ENCODE measurements at places on chromosomes 2 and 18.
A peak's percentile ranks its signal among the peaks of the same experiment; 100 is the strongest.

GRCh38 chr2:20615068-20615465 is 35.8 kb downstream of the HS1BP3 start:
- DNase-seq, result no peak

DNA sequence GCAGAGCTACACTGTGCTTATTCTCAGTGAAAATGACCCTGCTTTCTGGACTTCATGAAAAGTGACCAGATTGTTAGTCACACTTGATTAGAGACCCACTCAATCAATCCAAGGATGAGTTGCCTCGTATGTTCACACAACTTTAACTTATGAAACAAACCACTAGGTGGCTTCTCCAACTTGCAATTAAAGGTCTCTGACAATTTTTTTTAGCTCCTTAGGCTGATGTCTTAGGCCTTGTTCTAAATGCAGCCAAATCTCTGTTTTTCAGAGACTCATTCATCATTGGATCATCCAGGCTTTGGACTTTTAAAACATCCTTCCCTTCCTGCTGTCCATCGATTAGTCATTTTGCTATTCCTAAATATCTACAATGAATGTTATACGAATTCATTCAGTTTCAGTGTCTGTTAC is 63.4 kb downstream of the MREG start:
- peak; percentile 16 for DNase-seq

DNA sequence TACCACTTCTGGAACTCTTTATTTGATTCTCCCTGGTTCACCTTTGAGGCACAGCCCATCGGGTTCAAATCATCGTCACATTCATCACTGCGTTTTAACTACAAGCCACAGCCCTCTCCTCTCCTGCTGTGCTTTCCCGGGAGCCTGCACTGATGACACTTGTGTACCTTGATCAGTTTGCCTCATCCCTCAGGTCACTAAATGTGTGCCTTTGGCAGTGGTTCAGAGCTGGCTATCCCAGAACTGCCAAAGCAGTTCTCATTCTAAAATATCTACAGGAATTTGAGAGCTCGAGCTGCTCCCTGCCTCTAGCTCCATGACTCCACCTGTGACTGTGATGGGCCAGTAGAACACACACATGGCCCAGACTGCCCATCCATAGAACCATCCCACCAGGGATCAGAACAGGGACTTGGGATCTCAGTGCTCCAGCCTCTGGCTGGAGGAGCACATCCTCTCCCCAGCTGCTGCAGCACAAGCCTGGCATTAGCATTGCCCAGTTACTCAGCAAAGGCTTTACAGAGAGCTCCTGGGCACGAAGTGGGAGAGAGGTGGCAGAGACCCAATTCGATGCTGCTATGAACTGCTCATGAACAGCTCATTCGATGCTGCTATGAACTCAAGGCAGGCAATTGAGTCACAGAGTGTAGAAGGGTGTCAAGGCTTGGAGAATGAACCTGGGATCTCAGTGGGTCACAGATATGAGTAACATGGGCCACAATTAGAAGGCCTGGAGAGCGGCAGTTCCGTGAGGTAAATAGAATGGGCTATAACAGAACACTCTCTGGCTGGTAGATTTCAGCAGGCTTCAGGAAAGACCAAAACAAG is 41.9 kb downstream of the EVA1A start:
- DNase-seq, result no peak

GRCh38 chr2:71922091-71922490 is 225.6 kb downstream of the CYP26B1 start:
- no peak for DNase-seq

GRCh38 chr2:201116959-201117734 is 1.2 kb downstream of the CFLAR start:
- DNase-seq, result peak; percentile 48

DNA sequence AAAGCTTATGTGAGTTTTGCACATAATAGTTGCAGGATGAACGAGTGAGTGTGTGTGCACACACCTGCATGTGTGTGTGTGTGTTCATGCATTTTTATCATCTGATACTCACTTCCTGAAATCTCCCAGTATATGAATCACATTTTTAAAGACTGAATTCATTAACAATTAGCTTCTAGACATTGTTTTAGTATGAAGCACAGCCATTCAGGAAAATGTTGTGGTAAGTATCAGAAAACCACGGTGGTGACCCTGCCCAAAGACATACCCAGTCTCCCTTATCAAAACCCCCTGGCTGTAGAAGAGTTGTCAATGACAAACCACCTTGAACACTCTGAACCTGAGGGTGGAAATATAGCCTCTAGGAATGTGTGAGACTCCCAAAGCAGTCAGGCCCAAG is 220.8 kb downstream of the ALK start:
- DNase-seq, result no peak

DNA sequence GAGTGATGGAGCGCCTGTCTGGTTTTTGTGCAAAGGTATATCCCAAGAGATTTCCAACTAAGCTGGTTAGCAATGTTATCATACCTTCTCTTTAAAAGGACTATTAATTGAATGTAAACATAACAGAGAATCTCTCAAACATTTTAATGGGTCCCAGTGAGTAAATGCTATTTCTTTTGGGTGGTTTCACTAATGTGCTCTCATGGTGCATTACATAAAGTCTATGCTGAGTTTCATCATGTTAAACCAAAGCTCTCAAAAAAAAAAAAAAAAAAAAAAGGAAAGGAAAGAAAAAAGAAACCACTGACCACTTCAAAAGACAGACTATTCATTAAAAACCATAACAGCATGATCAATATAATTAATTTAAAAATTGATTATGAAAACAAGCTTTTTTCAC is 119.1 kb upstream of the SCN1A start:
- DNase-seq, result no peak

DNA sequence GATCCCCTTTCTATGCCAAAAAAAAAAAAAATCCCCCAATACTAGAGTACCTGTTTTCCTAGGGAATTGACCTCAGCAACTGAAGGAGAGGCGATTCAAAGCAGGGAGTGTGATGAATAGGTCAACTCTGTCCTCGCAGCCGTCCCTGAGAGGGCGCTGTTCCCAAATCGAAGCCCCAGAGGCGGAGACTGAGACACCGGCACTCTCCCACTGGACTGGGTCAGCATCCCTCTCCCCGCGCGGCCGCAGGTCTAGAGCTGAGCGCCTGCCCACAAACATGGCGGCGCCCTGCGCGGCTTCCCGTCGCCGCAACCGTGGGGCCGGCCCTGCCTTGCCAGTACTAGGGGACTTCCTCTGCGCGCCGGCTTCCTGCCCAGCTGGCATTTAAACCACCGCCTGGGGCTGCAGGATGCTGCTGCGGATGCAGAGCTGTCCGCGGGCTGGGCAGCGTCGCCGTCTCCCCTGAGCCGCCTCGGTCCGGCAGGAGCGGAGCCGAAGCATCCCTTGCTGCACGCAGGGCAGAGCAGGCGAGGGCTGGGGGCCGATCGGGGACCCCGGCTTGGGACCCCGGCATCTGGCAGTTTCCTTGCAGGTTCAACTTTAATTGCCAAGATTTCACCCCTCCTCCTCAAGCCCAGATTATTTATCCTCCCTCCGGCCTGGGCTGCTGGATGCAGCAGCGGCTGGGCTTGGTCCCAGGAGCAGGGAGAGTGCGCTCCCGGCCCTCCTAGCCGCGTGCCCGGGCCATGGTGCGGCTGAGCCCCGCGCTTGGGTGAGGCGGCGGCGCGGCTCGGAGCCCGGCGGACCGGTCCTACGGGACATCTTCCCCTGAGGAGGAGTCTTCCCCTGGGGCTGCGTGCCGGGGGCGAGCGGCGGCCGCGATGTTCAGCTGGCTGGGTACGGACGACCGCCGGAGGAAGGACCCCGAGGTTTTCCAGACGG is at the start of gene EHD3:
Gene EHD3 (plus strand): TSS at position 412 of the 942 bp plus-strand sequence. CDS start 470 bp downstream, at position 882.
- DNase-seq, result peak; percentile 92

GRCh38 chr18:70659036-70659925 is 370.4 kb downstream of the SOCS6 start:
- DNase-seq, result no peak

Data from NCI-H526 treated with DMSO at 0.1 percent for 48 hours (cell line).